SW 1271 (cell line): ENCODE measurements at places on chromosomes 2 and 18.

GRCh38 chr18:5943514-5943913, 48.2 kb upstream of the TMEM200C start:
- no peak for DNase-seq

DNA sequence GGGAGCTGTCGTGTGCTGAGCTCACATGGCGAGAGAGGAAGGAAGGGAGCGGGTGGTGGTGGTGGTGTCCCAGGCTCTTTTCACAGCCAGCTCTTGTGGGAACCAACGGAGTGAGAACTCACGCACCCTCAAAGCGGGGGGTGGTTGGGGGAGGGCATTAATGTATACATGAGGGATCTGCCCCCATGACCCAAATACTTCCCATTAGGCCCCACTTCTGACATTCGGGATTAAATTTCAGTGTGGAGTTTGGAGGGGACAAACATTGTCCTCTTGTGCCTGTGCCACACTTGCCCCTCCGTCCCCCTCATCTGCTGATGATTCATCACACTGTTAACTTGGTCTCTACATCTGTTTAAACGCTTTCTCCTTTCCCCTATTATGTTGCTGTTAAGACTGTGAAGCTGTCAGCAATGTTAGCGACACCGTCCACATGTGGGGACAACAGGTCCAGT, 22.5 kb downstream of the INPP4A start:
- DNase-seq: no peak

DNA sequence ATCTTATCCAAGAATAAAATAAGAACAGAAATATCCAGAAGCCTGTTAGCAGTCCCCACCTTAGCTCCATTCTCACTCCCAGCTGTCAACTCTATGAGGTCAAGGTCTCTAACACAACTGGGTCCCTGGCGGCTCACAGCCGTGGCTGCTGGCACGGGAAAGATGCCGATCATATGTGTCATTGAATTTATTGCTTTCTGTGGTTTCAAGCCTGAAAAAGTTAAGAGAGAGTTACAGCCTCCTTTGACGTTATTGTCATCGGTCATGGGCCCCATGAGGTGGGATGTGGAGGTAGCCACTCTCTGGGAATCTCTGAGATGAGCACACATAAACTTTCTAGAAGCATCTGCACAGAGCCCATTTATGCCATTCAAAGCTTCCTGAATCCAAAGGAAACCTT, 28.7 kb upstream of the CABLES1 start:
- peak; percentile 84 for DNase-seq

DNA sequence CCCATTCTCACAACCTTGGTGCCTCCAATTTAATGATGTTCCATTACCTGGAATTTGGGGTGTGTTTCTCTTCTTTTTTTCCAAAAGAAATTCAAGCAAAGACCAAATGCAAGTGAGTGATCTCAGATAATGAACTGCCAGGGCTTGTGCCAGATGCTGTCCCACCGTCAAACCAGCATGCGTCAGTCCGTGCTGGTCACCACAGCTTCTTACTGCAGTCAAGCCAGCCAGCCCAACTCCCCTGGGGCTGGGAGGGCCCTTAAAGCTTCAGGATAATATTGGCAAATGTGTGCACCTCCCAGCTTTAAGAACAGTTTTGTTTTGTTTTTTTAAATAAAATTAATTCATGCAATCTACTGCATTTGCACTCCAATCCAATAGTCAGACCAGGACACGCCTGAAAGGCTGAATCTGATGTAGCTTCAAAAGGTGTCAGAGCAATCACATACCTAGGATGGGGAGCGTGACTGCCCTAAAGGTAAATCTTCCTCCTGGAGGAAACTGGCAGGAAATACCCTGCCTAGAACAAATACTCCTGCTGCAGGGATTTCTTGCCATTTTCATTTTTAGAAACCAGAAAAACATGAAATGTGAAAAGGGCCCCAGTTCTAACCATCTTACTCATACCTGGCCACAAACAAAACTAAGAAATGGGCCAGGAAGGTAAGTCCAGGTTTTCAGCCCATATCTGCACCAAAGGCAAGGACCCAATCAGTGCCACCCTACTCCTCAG, 26.8 kb upstream of the SP3 start:
- no peak for DNase-seq

DNA sequence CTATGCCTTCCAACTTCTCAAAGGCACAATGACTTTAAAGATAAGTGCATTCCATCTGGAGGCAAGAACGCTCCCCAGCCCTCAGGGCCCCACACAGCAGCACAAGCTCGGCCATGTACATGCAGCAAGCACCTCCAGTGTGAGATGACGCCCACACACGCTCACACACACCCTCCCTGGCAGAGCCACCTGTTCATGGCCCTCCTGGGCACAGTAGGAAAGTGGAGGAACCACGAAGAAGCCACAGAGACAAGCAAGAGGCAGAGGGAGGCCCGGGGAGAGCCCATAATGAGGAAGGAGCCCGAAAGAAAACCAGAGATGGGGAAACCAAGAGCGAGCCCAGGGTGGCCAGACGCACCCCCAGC, 21.7 kb downstream of the BIN1 start:
- DNase-seq: no peak

GRCh38 chr2:200091126-200091525, 135.7 kb downstream of the MAIP1 start:
- no peak for DNase-seq

- no peak for DNase-seq
These were observed 424.4 kb upstream of the RGPD4 start for GRCh38 chr2:107402330-107402729.

DNA sequence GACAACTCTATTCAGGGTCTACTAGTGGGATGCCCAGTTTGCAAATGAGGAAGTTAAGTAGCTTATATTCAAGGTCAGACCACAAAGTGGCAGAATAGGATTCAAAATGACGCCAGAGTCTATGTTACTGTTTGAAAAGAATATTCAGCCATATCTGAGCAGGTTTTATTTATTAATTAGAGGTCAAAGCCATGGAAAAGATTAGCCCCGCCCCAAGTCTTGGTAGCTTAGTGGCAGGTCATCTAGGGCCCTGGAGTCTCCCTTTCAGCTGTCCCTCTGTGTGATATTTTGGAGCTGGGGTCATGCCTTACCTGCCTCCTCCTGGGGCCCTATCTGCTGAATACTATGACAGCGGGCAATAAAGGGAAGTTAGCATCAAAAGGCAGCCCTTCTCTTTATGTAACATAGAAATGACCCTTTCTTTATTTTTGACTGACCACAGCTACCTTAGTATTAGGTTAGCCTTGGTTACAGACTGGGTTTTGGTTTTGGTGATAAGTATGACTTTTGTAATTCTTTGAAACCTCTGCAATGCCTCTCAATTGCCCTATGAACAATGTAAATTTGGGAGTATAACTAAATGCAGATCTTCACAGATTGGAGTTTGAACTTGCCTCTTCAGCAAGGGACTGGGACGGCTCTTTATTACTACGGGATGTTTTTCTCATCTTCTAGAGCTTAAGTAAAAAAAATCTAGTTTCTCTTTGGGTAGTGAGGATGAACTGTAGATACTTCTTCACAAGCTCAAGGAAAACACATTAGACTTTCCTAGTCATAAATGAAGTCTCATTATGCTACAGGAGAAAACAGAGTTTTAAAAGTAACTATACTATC, 153.0 kb upstream of the ITGA4 start:
- DNase-seq: no peak

DNA sequence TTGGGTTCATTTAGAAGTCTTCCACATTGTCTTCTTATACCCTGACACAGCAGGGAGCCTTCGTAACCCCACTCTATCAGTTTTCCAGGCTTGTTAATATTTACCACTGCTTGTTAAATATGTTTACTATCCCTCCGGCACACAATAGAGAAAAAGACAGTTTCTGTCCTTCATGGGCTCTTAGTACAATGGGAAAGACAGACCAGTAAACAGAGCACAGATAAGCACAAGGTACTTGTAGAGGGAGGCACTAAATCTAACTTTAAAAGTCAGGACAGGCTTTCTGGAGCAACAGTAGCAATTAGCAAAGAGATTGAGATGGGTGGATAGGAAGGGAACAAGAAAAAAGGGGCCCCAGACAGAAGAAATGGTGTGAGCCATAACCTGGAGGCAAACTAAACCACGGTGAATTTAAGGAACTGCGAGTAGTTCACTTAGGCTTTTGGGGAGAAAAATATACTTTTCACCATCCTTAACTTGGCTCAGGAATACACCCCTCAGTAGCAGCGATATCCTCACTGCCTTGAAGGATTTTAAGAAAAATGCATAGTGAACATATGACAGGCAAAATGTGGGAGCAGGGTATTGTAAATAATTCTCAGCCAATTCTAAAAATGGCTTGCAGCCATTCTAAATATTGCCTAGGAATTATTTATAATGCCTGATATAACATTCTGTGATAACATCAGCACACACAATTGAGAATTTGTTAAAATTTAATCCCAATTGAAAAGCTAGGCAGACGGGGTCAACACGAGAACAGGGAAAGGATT, 383.7 kb downstream of the CDH2 start:
- no peak for DNase-seq

DNA sequence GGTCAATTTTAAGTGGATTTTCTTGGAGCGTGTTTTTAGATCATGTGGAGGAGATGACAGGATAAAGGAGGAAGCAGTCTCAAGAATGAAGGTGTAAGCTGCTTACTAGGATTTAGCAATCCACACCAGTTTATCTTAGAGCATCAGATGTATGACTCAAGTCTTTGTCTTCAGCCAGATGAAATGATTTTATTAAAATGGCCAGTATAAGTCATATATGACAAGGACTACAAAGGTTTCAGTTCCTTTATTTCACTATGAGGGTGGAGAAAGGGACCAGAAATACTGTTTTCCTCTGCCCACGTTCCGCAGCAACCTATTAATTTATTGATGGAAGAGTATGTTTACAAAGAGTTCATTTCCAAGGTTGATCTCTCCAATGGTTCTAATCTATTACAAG, 970.5 kb upstream of the SLC39A10 start:
- DNase-seq: no peak

GRCh38 chr18:23584019-23584983, 2.0 kb downstream of the NPC1 start:
- DNase-seq: no peak

- no peak for DNase-seq
These were observed 117.8 kb upstream of the SMAD2 start for GRCh38 chr18:48048251-48048650.

DNA sequence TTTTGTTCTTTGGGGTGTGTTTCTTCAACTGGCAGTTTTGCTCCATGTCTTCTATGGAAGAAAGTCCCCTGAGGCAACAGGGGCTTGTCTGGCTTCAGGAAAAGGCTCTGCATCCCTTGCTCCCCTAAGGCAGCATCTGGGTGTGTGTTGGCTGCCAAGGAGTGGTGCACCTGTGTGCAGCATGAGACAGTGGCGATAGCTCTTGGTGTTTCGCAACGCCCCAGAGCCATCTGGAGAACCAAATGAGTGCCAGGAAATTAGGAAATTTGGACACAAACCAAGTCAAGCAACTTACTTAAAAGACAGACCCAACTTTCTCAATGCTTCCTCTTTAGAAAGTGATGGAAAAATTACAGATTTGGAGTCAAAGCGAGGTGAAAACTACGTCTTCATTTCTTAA, 1044.4 kb upstream of the CNTNAP5 start:
- DNase-seq: no peak

- DNase-seq: peak; percentile 79
These were observed 202 bp downstream of the MCEE start for GRCh38 chr2:71129902-71130151.

- DNase-seq: no peak
These were observed 292.1 kb upstream of the FBXO11 start for GRCh38 chr2:48198371-48198770.

GRCh38 chr2:118031566-118031965, 17.7 kb upstream of the CCDC93 start:
- DNase-seq: no peak

- no peak for DNase-seq
These were observed 51.6 kb upstream of the ROCK2 start for GRCh38 chr2:11396021-11396420.

DNA sequence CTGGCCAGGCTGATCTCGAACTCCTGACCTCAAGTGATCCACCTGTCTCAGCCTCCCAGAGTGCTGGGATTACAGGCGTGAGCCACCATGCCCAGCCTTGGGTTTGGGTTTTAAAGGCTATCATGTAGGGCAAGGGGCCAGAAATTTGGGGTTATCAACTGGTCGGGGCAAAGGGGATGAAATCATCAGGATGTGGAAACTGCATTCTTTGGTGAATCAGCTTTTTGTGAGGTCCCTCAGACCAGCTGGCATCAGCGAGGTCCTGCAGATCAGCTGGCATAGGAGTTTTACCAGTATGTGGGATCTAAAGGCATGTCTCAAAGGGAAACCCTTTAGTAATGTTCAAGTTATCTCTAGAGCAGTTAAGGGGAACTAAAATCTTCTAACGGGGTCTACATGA, 6.4 kb upstream of the GEMIN6 start:
- no peak for DNase-seq

DNA sequence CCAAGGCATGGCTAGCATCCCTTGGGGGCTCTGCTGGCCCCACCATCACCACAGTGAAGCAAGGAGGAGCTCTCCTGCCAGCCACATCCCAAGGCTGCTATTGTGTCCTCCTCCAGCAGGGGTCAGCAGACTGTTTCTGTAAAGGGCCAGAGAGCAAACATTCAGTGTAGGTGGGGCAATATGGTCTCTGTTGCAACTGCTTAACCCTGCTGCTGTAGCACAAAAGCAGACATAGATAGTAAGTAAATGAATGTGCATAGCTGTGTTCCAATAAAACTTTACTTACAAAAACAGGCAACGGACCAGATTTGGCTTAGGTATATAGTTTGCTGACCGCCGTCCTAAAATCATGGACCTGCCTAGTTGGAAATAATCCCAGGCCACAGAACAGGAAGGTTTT, 36.4 kb upstream of the ZBTB7C start:
- DNase-seq: peak; percentile 15

DNA sequence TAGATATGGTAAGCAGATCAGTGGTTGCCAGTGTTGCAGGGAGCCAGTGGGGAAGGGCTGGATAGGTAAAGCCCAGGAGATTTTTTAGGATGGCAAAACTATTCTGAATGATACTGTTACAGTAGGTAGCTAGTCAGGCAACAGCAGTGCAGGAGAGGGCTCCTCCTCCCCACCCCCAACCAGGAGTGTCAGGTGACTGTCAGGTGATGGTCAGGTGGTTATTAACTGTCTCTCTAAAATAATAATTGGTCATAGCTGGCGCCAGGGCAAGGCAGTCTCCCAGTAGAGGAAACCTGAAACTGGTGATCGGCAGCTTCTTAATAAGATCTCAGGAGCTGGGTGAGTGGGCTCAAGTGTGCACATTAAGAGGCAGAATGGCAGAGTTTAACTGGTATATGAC, 201.6 kb upstream of the PARD3B start:
- no peak for DNase-seq

- DNase-seq: no peak
These were observed 93.6 kb upstream of the HNMT start for GRCh38 chr2:137870682-137871081.

GRCh38 chr2:20404950-20405349, 41.9 kb upstream of the RHOB start:
- no peak for DNase-seq

GRCh38 chr2:38672445-38673391, 6.8 kb downstream of the GALM start:
- no peak for DNase-seq

GRCh38 chr2:17181051-17181752, 337.0 kb downstream of the RAD51AP2 start:
- DNase-seq: no peak
